ENCODE measurements at places on chromosomes 6 and 20. TPM values are rescaled to one million over a fixed set of nuclear protein-coding genes. Genes with fewer than 3 reads are reported as not detected.
A peak's percentile ranks its signal among the peaks of the same experiment; 100 is the strongest.

- no peaks in the 10 kb centered on the region for H3K36me3 ChIP-seq
- no peak for DNase-seq
- no peak overlapping the region for H3K4me3 ChIP-seq
- no peak overlapping the region for H3K27ac ChIP-seq
These were observed 495.4 kb downstream of the BTBD3 start for GRCh38 chr20:12413116-12413515.

- H3K36me3 ChIP-seq = no peaks in the 10 kb centered on the region
- H3K27me3 ChIP-seq = no peaks in the 10 kb centered on the region
- H3K27ac ChIP-seq = no peak overlapping the region
These were observed 251.1 kb upstream of the TBX18 start for GRCh38 chr6:85015396-85015990.

DNA sequence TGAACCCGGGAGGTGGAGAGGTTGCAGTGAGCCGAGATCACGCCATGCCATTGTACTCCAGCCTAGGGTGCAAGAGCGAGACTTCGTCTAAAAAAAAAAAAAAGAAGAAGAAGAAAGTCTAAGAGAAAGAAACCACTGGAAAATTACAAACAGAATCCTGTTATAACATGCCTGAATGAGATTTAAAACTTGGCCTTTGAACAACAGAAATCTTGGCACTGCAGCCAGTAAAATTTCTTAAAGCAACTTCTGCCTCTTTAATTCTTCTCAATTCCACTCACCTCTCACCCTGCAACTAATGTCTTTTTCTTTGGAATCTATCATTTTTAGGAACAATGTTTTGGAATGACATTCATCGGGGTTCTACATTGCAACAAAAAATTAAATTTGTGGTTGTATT lies 26.3 kb downstream of the PM20D2 start:
- H3K36me3 ChIP-seq = no peaks in the 10 kb centered on the region
- no peaks in the 10 kb centered on the region for H3K4me1 ChIP-seq
- H3K4me3 ChIP-seq = no peak overlapping the region
- no peak overlapping the region for H3K27ac ChIP-seq

DNA sequence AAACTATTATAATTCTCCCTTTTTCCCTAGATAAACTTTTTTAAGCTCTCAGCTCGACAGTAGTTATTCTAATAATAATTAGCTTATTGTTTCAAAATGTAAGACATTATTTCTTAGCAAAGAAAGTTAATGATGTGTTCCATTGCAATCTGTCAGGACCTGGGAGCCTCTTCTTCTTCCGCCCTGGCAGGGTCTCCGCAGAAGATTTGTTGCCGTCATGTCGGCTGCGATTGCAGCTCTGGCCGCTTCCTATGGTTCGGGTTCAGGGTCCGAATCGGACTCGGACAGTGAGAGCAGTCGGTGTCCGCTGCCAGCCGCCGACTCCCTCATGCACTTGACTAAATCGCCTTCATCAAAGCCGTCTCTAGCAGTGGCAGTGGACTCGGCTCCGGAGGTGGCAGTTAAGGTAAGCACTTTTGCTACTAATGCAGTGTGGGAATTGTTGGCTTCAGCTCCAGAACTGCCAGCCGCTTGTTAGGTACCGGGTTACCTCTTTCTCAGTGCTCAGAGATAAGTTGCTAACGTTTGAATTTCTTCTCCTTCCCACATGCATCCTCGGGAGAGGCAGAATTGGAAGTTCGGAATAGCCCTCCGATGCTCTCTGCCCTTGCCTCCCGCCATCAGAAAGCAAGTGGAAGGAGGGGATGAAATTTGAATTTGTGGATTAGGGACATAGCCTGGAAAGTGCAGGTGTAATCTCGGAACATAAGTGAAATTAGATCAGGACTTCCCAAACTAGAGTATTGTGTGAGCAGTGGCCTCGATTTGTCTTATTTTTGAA lies at the start of gene CDC40:
CDC40 (plus strand) TSS at position 200 of the 781 bp plus-strand sequence; CDS start at position 218, 18 bp downstream.
- peak within 1 kb of the TSS; percentile 85 for H3K4me3 ChIP-seq
- H3K4me1 ChIP-seq = no peaks in the 10 kb centered on the region
- peak; percentile 51 for DNase-seq
- peak within 1 kb of the TSS; percentile 93 for H3K27ac ChIP-seq
- H3K36me3 ChIP-seq = no peaks in the 10 kb centered on the region
- H3K27me3 ChIP-seq = no peaks in the 10 kb centered on the region

DNA sequence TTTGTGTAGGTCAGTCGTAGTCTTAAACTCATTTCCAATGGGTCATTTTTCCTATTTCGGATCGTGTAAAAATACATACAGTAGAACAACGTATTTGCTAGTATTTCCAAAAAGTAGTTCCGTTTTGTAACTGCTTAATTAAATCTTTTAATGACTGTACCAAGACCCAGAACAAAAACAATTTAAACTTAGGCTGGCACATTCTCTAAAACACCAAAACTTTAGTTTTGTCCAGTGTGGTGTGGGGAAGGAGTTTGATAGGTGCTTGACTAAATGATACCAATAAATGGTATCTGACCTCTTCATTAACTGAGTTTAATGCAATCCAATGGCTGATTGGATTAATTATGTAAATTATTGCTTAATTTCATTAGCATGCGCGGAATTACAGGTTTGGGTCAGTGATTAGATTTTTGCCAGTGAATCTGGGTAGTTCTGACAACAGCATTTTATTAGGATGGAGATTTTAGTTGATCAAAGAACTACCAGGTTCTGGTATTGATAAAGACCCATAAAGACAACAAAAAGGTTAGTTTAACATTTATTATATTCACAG lies 20.8 kb downstream of the OR2B2 start:
- DNase-seq = no peak
- H3K27me3 ChIP-seq = peaks cover 14% of the 10 kb centered on the region
- H3K36me3 ChIP-seq = no peaks in the 10 kb centered on the region
- H3K4me3 ChIP-seq = peak overlapping the region; percentile 66
- H3K27ac ChIP-seq = no peak overlapping the region
- H3K4me1 ChIP-seq = no peaks in the 10 kb centered on the region

- no peaks in the 10 kb centered on the region for H3K27me3 ChIP-seq
- H3K4me3 ChIP-seq = no peak overlapping the region
- no peaks in the 10 kb centered on the region for H3K36me3 ChIP-seq
These were observed 151.7 kb downstream of the KIF6 start for GRCh38 chr6:39573541-39573940.

DNA sequence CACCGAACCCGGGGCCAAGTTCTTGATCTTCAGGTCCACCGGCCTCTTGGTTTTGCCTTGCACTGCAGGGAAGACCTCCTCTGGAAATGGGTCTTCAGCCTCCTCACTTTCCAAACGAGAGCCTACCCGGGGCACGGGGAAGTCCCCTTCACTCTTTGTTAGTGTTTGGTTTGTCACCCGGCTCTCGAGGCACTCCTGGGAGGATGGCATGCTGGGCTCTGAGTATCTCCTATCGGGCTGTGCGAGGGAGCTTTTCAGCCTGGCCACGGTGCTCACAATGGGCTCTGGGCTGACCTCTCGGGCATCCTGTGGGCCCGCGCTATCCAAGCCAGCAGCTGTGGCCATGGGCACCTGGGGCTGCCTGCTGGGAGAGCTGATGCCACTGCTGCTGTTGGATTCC lies 8.1 kb downstream of the TAGAP start:
- no peak for DNase-seq
- no peaks in the 10 kb centered on the region for H3K27me3 ChIP-seq
- no peaks in the 10 kb centered on the region for H3K4me1 ChIP-seq
- no peak overlapping the region for H3K27ac ChIP-seq
- no peaks in the 10 kb centered on the region for H3K36me3 ChIP-seq

DNA sequence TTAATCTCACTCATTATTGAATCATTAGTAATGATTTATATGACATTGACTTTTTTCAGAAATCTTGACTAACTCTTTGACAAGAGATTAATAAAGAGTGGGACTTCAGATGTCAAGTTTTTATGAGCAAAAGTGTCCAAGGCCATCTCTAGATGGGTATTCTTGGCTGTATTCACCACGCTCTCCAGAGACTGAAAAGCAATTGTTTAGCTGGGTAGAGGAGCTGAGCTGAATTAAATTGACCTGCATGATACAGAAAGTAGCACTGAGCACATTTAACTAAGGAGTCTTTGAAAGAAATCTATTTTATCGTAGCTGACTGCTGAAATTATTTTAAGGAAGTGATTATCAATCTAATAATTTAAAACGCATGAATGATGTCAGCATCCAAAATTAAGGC lies 89.4 kb downstream of the LINC00237 start:
- H3K36me3 ChIP-seq = no peaks in the 10 kb centered on the region

DNA sequence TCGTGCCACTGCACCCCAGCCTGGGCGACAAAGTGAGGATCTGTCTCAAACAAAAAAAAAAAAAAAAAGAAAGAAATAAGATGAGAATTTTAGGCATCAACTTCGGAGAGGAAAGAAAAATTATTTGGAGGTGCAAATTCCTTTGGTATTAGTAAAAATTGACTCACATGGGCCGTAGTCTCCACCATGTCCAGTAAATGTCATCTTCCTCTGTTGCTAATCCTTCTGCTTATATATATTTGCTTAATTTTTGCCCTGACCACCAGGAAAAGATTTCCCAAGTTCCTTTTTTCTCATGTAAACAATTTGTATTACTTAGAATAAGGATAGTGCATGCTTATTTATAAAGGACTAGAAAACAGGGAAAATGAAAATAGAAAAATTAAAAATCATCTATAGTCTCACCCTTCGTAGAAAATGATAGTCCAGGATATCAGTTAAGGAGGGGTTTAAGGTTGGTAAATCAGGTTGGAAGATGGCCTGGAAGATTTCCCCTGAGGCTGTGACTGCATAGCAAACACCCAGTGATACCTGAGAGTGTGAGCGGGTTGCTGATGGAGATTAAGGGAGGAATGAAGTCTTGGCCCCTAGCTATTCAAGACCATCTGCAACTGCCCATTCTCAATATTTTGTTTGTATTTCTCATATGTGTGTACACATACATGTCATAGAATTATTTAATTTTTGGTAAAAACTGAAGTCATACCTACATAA lies 240.8 kb downstream of the ZNF217 start:
- no peak for DNase-seq
- H3K27ac ChIP-seq = no peak overlapping the region
- H3K4me1 ChIP-seq = no peaks in the 10 kb centered on the region
- H3K36me3 ChIP-seq = no peaks in the 10 kb centered on the region
- no peak overlapping the region for H3K4me3 ChIP-seq

DNA sequence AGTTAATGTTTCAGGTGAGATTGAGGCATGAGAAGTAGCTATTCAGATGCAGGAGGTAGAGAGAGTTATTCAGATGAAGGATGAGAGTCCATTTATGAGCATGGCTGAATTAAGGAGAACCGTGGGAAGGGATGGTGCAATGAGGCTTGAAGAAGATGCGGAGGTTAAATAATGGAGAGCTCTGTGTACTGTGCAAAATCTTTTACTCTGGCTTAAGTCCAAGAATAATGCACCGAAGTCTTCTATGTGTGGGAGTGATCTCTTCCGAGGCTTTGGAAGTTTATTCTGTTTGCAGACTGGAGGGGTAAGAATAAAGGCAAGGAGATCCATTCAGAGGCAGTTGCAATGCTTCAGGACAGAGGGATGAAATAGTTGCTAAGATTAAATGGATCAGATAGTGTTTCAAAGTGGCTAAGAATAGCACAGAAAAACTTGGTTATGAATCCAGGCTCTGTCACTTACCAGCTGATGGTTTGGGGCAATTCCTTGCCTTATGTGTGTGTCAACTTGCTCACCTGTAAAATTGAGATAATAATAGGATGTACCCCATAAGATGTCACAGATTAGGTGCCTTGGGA lies 467.1 kb downstream of the HDGFL1 start:
- H3K4me1 ChIP-seq = no peaks in the 10 kb centered on the region
- H3K36me3 ChIP-seq = no peaks in the 10 kb centered on the region
- H3K27ac ChIP-seq = no peak overlapping the region
- no peaks in the 10 kb centered on the region for H3K27me3 ChIP-seq
- H3K4me3 ChIP-seq = no peak overlapping the region
- DNase-seq = no peak

GRCh38 chr6:123503619-123504018 lies 133.1 kb downstream of the TRDN start:
- H3K27ac ChIP-seq = no peak overlapping the region
- no peak overlapping the region for H3K4me3 ChIP-seq
- DNase-seq = no peak

DNA sequence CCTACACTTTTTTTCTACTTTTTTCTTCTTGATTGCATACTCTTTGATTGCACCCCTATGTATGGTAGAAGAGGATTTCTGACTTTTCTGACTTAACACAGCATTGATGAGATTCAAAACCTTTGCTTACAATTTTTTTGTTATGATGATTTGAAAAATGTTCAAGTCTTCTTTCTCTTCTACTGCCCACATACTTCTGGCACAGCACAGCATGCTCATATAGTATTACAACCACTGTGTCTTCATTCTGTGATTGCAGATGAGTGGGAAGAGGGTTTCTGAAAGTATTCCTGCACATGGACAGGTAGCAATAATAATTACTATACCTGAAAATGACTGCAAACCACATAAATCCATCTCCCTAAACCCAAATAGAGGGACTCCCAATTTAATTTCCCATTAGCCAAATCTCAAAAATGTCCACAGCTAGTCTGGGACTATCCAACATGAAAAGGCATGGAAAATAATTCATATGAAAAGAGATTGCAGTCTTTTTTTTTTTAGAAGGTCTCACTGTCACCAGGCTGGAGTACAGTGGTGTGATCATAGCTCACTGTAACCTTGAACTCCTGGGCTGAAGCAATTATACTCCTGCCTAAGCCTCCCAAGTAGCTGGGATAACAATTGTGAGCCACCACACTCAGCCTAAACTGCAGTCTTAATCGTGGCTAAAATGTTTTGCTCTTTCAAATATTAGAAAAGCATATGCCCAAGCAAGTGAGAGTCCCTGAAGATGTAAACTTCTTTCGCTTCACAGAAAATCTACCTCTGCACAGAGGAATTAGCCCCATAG lies 15.9 kb upstream of the TENT5A start:
- no peaks in the 10 kb centered on the region for H3K36me3 ChIP-seq
- no peak overlapping the region for H3K27ac ChIP-seq
- H3K4me3 ChIP-seq = no peak overlapping the region
- peaks cover 5% of the 10 kb centered on the region for H3K4me1 ChIP-seq
- DNase-seq = no peak

The LY6G5C gene
- total RNA-seq = 1.9 TPM

The SPTLC3 gene
- 7.9 TPM for total RNA-seq

The HELZ2 gene
- 20.3 TPM for total RNA-seq

The NMBR gene
- 0.29 TPM for total RNA-seq

The DBNDD2 gene
- 32.2 TPM for total RNA-seq

The ERVFRD-1 gene
- total RNA-seq = not detected

The LTA gene
- not detected for total RNA-seq
